ENCODE measurements at places on chromosomes 12 and 14.

DNA sequence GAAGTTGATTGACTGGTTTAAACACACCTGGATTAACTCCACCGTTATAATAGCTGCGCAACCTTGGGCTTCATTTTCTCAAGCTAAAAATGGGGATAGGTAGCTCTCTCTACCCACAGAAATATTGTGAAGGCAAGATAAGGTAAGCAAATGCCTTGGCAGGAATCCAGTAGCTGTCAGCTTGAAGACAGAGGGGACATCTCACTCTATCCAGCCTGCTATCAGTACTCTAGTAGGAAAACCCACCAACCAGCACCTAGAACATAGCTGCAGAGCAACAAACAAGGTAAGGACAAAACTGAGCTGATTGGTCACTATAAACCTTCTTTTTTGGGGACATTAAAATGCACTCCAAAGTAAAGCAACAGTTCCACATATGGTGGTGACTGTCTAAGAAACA is 7.7 kb downstream of the CSRP2 start:
- no peak for DNase-seq

DNA sequence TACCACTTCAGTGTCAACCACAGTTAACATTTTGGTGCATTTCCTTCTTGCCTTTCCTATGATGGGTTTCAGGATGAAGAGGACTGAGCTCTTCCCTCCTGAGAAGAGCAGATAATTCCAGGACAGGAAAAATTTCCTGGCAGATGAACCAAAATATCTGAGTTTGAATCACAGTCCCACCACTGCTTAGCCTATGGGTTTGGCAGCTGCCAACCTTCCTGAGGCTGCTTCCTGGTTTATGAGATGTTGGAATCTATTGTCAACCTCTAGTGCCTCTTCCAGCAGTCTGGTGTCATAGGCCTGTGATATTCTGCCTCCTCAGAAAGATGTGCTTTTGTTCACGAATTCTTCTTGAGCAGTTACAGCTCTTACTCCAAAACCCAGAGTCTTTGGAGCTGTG is 197.4 kb upstream of the FRMD6 start:
- no peak for DNase-seq

GRCh38 chr12:108711489-108712164 is 19.7 kb downstream of the CORO1C start:
- DNase-seq: peak; percentile 46

DNA sequence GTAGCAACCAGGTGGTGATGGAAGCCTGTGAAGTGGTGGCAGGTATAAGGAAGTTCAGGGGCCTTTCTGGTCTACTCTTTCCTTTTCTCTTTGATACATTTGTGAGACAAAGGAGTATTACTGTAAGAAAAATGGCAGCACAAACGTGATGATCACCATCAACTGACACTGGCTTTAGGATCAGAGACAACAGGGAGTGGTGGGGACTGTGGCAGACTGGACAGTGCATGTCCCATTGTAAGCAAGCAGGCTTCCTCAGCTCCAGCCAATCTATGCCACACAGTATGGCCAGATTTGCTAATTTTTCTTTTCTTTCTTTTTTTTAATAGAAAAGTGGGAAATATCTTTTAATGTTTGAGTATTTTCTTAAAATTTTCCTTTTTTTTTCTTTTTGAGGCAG is 19.0 kb upstream of the IFT81 start:
- no peak for DNase-seq

- DNase-seq: no peak
Measured at GRCh38 chr12:644303-644639, 19.0 kb downstream of the NINJ2 start.

All from mesenchymal stem cell (in vitro differentiated cells and primary cell).